EH (cell line): ENCODE measurements at places on chromosomes 4 and X.

- DNase-seq = peak; percentile 63
Observed at GRCh38 chr4:38715050-38715449, 51.1 kb downstream of the KLF3 start.

- no peak for DNase-seq
Observed at GRCh38 chrX:54089191-54089590, 44.9 kb upstream of the PHF8 start.

DNA sequence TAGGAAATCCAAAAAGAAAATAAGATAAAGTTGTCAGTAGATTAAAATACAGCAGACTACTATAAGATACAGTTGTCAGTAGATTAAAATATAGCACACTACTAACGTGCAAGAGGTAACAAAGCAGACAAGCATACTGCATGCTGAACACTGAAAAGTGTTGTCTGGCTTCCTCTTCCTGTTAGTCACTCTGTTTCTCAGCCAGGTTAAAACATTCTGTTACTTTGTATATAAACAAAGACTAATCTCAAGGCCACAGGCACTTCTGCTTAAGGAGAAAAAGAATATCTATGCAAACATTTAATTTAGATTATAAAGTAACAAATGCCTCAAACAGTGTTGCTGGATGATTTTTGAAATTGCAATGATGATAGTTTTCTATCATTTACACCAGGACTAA, 41.0 kb upstream of the SCD5 start:
- DNase-seq = no peak

GRCh38 chr4:78155616-78156105, 98.5 kb downstream of the FRAS1 start:
- DNase-seq = peak; percentile 65

- no peak for DNase-seq
Observed at GRCh38 chr4:84677995-84678394, 95.1 kb downstream of the CDS1 start.

DNA sequence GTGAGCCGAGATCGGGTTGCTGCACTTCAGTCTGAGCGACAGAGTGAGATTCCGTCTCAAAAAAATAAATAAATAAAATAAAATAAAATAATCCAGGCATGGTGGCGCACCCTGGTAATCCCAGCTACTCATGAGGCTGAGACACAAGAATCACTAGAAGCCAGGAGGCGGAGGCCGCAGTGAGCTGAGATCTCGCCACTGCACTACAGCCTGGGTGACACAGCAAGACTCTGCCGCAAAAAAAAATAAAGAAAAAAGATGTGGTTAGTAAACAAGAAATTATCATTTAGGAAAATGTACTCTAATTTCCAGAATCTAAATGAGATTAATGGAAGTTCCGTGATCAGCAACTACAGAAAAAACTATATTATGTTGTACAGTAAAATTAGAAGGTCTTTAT, 14.5 kb upstream of the LRBA start:
- no peak for DNase-seq

GRCh38 chr4:46839128-46839527, 69.9 kb downstream of the COX7B2 start:
- DNase-seq = no peak

DNA sequence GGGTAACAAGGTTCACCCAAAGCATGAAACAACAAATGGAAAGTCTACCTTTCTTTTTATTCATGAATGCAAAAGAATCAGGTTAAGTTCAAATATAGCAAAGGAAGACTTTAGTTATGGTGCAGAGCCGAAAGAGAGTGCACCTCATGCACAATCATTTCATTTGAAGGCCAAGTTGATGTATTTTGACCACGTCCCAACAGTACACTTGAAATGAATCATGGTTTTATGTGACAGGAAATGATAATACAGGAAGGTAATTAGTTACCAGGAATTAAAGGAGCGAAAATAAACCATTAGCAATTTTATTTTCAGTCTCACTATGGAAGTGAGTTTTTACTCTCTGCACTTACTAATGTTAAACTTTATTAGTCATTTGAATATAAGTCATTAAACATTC, 281.2 kb upstream of the DIAPH2 start:
- DNase-seq = no peak

- peak; percentile 53 for DNase-seq
Observed at GRCh38 chr4:184171011-184171410, 46.7 kb downstream of the ENPP6 start.

- peak; percentile 60 for DNase-seq
Observed at GRCh38 chr4:54229631-54230483, 764 bp downstream of the PDGFRA start.

- DNase-seq = no peak
Observed at GRCh38 chr4:26160591-26160990, 160.2 kb upstream of the RBPJ start.

DNA sequence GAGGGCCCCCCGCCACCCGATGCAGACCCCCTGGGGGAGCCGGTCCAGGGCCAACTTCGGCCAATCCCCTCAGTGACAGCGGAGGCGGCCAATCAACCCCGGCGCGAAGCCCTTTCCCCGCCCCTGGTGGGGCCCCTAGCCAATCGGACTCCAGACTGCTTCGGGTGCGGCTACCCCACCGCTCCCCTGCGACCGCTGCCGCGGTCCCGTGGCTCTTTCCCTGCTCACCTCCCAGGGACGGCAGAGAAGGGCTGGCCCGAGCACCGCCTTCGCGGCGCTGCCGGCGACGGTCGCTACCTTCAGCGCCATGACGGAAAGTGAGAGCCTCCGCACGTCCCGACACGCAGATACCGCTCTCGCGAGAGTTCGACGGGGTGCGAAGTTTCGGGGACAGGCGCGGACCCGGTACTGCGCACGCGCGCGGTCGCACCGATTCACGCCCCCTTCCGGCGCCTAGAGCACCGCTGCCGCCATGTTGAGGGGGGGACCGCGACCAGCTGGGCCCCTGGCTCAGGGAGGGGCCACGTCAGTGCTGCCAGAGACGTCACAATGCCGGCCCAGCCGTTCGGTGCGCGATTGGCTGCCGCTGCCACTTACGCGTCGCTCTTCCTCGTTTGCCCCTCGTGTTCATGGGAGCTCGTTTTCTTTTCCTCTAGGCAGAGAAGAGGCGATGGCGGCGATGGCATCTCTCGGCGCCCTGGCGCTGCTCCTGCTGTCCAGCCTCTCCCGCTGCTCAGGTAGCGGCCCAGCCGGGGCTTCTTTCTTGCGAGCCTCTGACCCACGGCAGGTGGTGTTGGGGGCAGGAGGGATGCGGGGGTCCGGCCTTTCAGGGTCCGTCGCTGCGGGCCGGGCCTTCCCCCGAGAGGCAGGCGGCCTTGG, at the start of the genes IDH3G and SSR4:
Gene IDH3G (minus strand): TSS at position 358 of the 879 bp plus-strand sequence. CDS start 49 bp downstream, at position 309.
Gene SSR4 (plus strand): TSS at position 651 of the 879 bp plus-strand sequence. CDS start 20 bp downstream, at position 671.
- peak; percentile 95 for DNase-seq

- peak; percentile 96 for DNase-seq
Observed at GRCh38 chr4:25795566-25796454, 67.0 kb downstream of the SEL1L3 start.

- DNase-seq = no peak
Observed at GRCh38 chrX:115912372-115912897, 258.1 kb upstream of the AGTR2 start.

DNA sequence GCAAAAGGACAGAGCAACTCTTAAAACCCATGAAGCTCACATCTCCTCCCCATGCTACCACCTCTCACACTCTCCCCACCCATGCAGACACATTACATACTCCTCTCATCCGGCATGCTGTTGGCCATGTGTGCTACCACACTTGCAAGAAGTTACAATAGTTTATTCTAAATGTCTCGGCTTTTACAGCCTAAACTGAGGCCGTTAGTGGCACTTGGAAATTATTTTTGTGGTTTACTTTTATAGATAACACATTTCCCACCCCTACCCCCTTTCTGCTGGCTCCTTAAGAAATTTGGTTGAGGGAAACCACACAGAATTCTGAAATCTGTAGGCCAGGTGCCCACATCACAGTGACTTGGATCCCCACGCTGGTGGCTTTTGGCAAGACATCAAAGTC, 141.1 kb upstream of the HHIP start:
- no peak for DNase-seq

DNA sequence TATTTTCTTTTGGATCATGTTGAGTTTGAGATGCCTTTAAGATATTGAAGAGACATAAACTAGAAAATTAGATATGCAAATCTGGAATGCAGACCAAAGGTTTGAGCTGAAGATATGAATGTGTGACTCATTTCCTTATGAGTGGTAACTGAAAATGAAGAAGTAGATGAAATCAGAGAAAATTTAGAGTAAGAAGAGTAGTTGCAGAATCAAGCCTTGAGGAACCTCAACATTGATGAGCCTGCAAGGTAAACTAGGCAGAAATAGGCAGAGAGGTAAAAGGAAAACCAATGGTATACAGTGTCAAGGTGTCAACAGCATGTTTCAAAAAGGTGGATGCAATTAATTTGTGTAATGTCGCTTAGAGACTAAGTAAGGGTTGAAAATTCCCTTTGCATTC, 142.8 kb downstream of the MOSPD2 start:
- peak; percentile 15 for DNase-seq

GRCh38 chr4:189463734-189464133, 476.9 kb upstream of the FRG1 start:
- no peak for DNase-seq

GRCh38 chr4:25527034-25527433, 128.6 kb upstream of the SLC34A2 start:
- DNase-seq = no peak

DNA sequence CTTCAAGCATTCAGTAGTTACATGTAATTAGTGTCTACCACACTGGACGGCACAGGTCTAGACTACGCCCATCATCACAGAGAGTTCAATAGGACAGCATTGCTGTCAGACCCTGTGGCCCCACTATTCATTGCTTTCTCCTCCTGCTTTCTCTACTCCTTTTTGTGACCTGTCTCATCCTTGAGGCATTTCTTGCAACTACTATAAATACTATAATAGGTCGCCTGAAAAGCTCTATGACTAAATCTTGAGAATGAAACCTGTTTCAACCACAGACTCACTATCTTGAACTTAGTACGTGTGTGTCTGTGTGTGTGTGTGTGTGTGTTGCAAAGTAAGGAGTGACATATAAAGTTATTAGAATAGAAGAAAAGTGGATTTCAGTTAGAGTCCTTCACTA, 252.9 kb upstream of the KLF3 start:
- DNase-seq = no peak

- DNase-seq = no peak
Observed at GRCh38 chrX:116198810-116199209, 28.3 kb downstream of the AGTR2 start.
